ENCODE measurements at places on chromosomes 11 and 22. TPM values are rescaled to one million over a fixed set of nuclear protein-coding genes. Genes with fewer than 3 reads are reported as not detected.

DNA sequence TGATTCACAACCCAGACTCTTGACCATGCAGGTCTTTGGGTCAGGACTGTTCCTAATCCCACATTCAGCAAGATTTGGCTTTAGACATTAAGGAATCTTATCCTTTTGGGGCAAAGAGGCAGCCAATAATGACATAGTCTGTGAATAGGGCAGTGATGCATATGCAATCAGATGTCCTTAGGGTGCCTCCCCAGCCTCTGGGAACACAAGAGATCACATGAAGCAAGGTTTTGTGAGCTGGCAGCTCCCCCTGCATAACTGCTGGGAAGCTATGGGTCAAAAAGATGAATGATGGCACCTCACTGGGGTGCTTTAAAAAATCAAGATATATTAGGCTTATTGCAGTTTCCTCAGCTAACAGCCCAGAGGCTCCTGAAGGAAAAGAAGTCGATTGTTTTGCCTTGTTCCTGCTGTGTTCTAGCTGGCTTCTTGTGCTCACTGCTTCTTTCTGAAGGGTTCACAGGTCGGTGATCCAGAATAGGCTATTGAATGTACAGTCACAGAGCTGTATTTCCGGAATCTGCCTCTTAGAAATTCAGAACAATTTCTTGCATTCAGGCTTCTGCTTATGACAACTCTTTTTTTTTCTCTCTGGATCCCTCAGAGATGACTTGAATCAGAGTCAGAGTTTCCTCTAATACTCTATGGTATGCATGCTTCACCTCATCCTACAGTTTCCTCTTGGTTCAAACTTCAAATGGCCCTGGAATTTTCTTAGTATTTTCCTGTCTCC is 31.7 kb downstream of the INSC start:
- no peak for DNase-seq
- H3K27me3 ChIP-seq: no peaks in the 10 kb centered on the region
- no peaks in the 10 kb centered on the region for H3K36me3 ChIP-seq
- H3K4me3 ChIP-seq: no peak overlapping the region
- H3K4me1 ChIP-seq: peaks cover 5% of the 10 kb centered on the region
- H3K27ac ChIP-seq: peak overlapping the region; percentile 48

P2RX3 gene
- total RNA-seq: not detected

- H3K27ac ChIP-seq: peak overlapping the region; percentile 65
- DNase-seq: no peak
- no peaks in the 10 kb centered on the region for H3K27me3 ChIP-seq
- no peaks in the 10 kb centered on the region for H3K36me3 ChIP-seq
- H3K4me1 ChIP-seq: no peaks in the 10 kb centered on the region
Observed at GRCh38 chr22:50399751-50400331, 56.7 kb downstream of the PPP6R2 start.

DNA sequence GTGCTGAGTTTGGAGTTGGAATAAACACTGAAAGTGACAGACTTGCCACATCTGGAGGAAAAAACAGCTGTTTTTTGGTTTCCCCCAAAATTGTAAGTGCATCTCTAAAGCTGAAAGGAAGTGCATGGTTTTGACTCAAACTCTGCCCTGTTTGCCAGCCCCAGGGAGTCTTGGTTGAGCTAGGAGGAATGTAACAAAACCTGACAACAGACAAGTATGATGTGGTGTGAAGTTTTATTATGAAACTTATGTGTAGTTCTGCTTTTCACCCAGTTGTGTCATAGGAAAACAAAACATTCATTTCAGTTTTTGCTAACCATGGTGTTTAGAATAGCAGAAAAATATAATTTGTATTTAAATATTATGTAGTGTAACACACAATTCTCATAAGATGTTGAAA is 31.7 kb upstream of the PDE3B start:
- no peak overlapping the region for H3K4me3 ChIP-seq
- H3K4me1 ChIP-seq: no peaks in the 10 kb centered on the region
- no peak for DNase-seq
- H3K36me3 ChIP-seq: no peaks in the 10 kb centered on the region
- H3K27ac ChIP-seq: no peak overlapping the region

GRCh38 chr11:83312430-83312829 is 26.3 kb upstream of the CCDC90B start:
- no peak for DNase-seq
- H3K4me1 ChIP-seq: no peaks in the 10 kb centered on the region
- H3K36me3 ChIP-seq: no peaks in the 10 kb centered on the region
- no peaks in the 10 kb centered on the region for H3K27me3 ChIP-seq
- no peak overlapping the region for H3K27ac ChIP-seq

GRCh38 chr11:77003963-77004362 is 30.2 kb upstream of the B3GNT6 start:
- no peak for DNase-seq
- H3K4me3 ChIP-seq: no peak overlapping the region
- no peaks in the 10 kb centered on the region for H3K36me3 ChIP-seq
- H3K27me3 ChIP-seq: no peaks in the 10 kb centered on the region
- no peaks in the 10 kb centered on the region for H3K4me1 ChIP-seq
- no peak overlapping the region for H3K27ac ChIP-seq

- H3K27me3 ChIP-seq: no peaks in the 10 kb centered on the region
- no peaks in the 10 kb centered on the region for H3K4me1 ChIP-seq
- DNase-seq: no peak
- H3K36me3 ChIP-seq: no peaks in the 10 kb centered on the region
- no peak overlapping the region for H3K27ac ChIP-seq
Observed at GRCh38 chr11:113105592-113105991, 144.4 kb downstream of the NCAM1 start.

GRCh38 chr22:39349506-39349966 is 255 bp upstream of the SYNGR1 start:
- peak overlapping the region; percentile 81 for H3K4me3 ChIP-seq
- H3K4me1 ChIP-seq: peaks cover 6% of the 10 kb centered on the region
- no peak for DNase-seq
- no peaks in the 10 kb centered on the region for H3K27me3 ChIP-seq
- no peaks in the 10 kb centered on the region for H3K36me3 ChIP-seq

DNA sequence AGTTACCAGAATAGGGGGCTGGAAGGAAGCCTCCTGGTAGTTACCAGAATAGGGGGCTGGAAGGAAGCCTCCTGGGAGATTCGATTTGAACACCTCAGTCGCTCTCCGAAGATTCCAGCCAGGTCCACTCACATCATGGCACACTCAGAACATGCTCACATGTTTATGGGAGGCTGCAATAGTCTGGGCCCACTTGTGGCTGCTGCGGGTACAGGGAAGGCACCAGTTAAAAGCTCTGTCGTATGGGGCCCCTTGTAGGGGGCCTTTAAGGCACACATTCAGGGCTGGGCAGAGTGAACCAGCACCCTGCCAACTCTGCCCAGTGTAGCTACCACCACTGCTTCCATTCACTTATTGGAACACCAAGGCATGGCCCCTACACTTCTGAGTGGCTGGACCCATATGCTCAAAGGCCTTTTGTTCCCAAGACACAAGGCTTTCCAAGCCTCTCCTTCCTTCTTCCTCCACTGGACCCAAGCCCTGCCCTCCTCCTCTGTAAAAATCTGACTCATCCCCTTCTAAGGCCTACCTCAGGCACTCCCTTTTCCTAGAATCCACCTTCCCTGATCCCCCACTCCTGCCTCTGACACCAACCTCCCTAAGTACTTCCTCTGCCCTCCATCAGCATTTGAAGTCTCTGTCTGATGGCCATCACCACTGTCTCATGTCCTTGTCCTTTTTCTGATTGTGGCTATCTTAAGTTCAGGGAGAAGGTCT is 28.0 kb downstream of the USP35 start:
- H3K27me3 ChIP-seq: no peaks in the 10 kb centered on the region
- H3K4me1 ChIP-seq: no peaks in the 10 kb centered on the region
- DNase-seq: no peak
- no peak overlapping the region for H3K4me3 ChIP-seq

DNA sequence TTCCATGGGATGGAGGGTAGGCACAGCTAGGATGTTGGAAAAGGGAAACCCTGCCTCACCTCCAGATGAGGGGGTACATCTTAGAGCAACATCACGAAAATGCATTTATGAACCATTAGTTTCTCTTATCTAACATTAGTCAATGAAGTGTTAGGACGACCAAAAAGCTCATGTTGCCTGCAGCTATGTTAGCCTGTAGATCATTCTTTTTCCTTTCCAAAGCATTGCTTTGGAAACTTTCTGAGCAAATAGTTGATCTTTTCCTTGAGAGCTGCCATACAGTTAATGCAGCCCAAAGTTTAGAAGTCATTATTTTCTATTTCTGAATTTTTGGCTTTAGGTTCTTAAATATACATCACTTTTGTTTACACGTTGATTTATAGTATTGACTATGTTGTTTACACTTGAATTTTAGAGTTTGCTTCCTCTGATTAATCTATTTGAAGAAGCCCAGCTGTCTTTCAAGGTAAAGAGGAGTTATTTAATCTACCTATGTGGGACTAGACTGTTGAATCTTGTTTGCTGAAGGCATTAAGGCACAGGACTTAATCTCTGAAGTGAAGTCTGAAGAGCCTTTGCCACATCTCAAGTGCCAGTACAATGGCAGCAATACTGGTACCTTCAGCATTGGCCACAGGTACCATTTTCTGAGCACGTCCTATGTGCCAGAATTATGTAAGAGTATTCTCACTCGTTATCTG is 11.0 kb downstream of the POU2AF3 start:
- no peaks in the 10 kb centered on the region for H3K27me3 ChIP-seq
- H3K27ac ChIP-seq: peak overlapping the region; percentile 21
- H3K36me3 ChIP-seq: no peaks in the 10 kb centered on the region

- no peaks in the 10 kb centered on the region for H3K36me3 ChIP-seq
- no peak overlapping the region for H3K27ac ChIP-seq
- H3K27me3 ChIP-seq: no peaks in the 10 kb centered on the region
- H3K4me1 ChIP-seq: no peaks in the 10 kb centered on the region
Observed at GRCh38 chr11:118939404-118939915, 13.7 kb upstream of the BCL9L start.

- H3K27ac ChIP-seq: no peak overlapping the region
- no peaks in the 10 kb centered on the region for H3K27me3 ChIP-seq
- H3K4me1 ChIP-seq: no peaks in the 10 kb centered on the region
- no peaks in the 10 kb centered on the region for H3K36me3 ChIP-seq
- DNase-seq: no peak
- H3K4me3 ChIP-seq: no peak overlapping the region
Observed at GRCh38 chr11:11215058-11215815, 137.8 kb downstream of the CSNK2A3 start.

GRCh38 chr11:117649296-117650055 is 147.5 kb downstream of the DSCAML1 start:
- DNase-seq: no peak
- H3K27me3 ChIP-seq: no peaks in the 10 kb centered on the region
- H3K4me3 ChIP-seq: no peak overlapping the region

GRCh38 chr11:79744941-79745340 is 304.1 kb upstream of the TENM4 start:
- no peak for DNase-seq
- no peak overlapping the region for H3K27ac ChIP-seq
- H3K4me1 ChIP-seq: no peaks in the 10 kb centered on the region
- no peaks in the 10 kb centered on the region for H3K36me3 ChIP-seq

GRCh38 chr22:38177926-38178604 is 3.6 kb downstream of the PLA2G6 start:
- H3K27ac ChIP-seq: peak overlapping the region; percentile 96
- H3K27me3 ChIP-seq: no peaks in the 10 kb centered on the region
- no peaks in the 10 kb centered on the region for H3K36me3 ChIP-seq
- H3K4me3 ChIP-seq: peak overlapping the region; percentile 9
- H3K4me1 ChIP-seq: peaks cover 28% of the 10 kb centered on the region
- DNase-seq: peak; percentile 68

RPS13 gene
- 2,184 TPM for total RNA-seq

DNA sequence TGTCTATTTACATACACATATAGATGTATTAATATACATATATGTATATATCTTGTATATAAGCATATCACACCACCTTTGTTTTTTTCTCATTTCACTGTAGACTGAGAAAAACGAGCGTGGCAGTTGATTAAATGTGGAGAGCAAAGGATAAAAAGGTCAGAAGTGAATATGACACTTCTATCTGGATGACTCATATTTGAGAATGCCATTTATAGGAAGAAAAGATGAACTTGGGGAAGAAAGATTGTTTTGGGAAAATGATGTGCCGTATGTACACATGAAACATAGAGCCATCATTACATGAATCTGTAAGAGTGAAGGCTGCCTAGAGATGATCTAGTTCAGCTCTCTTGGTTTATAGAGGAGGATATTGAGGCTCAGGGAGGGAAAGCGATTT is 28.7 kb downstream of the AMOTL1 start:
- no peaks in the 10 kb centered on the region for H3K36me3 ChIP-seq
- H3K4me3 ChIP-seq: no peak overlapping the region
- H3K27me3 ChIP-seq: no peaks in the 10 kb centered on the region

DNA sequence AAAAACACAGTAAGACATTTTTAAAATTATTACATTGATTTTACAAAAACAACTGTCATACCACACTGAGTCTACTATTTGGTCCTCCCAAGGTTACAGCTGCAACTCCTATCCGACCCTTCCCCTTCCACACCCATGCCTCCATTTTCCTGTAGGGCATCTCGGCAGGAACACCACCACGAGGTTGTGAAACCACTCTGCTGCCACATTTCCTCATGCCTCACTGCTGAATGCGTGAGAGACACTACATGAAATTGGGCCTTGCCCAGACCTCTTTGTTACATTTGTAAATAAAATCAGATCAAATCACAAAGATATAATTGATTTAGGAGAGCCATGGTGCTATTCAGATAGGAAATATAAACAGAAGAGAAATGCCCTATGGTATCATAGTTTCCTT is 2.0 kb downstream of the ARHGAP32 start:
- no peaks in the 10 kb centered on the region for H3K27me3 ChIP-seq
- DNase-seq: no peak
- H3K4me1 ChIP-seq: peaks cover 26% of the 10 kb centered on the region
- H3K36me3 ChIP-seq: no peaks in the 10 kb centered on the region
- H3K27ac ChIP-seq: peak overlapping the region; percentile 68

- DNase-seq: no peak
- no peaks in the 10 kb centered on the region for H3K36me3 ChIP-seq
- H3K27me3 ChIP-seq: no peaks in the 10 kb centered on the region
Observed at GRCh38 chr22:30030329-30030728, 49.9 kb upstream of the HORMAD2 start.

DNA sequence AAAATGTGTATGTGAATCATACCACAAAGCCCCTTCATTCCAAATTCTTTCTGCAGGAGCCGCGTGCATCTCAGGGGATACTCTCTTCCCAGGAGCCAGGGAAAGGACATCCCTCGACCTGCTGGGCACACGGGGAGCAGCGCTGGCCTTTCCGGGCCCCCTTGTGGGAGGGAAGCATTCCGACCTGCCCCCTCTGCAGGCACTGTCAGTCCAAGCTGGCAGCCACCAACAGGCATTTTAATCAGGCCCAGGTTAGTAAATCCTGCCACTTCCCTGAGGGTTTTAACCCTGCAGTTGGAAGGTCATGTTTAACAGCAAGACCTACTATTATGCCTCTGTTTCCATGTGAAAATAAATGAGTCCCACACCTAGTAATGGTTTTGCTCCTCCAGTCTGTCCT is 391.5 kb downstream of the SHANK2 start:
- no peak for DNase-seq
- H3K4me1 ChIP-seq: no peaks in the 10 kb centered on the region
- no peaks in the 10 kb centered on the region for H3K36me3 ChIP-seq
- no peak overlapping the region for H3K27ac ChIP-seq

- peak overlapping the region; percentile 89 for H3K27ac ChIP-seq
- peaks cover 22% of the 10 kb centered on the region for H3K4me1 ChIP-seq
- no peak overlapping the region for H3K4me3 ChIP-seq
Observed at GRCh38 chr11:96168623-96169022, 174.4 kb downstream of the MAML2 start.
